Osteoblast (primary cell): ENCODE measurements at places on chromosomes 3 and 15. TPM values are rescaled to one million over a fixed set of nuclear protein-coding genes. Genes with fewer than 3 reads are reported as not detected.

The EFCC1 gene
- not detected in 2 replicates for total RNA-seq

The CFAP92 gene
- not detected in 2 replicates for total RNA-seq

The CKMT1A gene
- not detected in 2 replicates for total RNA-seq

The ASB14 gene
- total RNA-seq, result not detected in 2 replicates
